ENCODE measurements at places on chromosomes 7 and 10.

DNA sequence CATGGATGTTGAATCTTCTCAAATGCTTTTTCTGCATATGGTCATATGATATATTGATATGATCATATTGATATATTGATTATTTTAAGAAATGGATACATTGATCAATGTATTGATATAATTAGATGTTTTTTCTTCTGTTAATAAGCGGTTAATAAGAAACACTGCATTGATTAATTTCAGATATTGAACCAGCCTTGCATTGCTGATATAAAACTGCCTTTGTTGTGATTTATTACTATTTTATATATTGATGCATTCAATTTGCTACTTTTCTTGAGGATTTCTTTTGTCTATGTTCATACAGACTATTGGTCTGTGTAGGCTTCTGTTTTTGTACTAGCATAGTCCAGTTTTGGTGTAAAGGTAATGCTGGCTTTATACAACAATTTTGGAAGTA lies 79.7 kb upstream of the ELN start:
- no peaks in the 10 kb centered on the region for H3K4me1 ChIP-seq
- H3K4me3 ChIP-seq = no peak overlapping the region
- H3K27ac ChIP-seq = no peak overlapping the region
- peaks cover 9% of the 10 kb centered on the region for H3K27me3 ChIP-seq

DNA sequence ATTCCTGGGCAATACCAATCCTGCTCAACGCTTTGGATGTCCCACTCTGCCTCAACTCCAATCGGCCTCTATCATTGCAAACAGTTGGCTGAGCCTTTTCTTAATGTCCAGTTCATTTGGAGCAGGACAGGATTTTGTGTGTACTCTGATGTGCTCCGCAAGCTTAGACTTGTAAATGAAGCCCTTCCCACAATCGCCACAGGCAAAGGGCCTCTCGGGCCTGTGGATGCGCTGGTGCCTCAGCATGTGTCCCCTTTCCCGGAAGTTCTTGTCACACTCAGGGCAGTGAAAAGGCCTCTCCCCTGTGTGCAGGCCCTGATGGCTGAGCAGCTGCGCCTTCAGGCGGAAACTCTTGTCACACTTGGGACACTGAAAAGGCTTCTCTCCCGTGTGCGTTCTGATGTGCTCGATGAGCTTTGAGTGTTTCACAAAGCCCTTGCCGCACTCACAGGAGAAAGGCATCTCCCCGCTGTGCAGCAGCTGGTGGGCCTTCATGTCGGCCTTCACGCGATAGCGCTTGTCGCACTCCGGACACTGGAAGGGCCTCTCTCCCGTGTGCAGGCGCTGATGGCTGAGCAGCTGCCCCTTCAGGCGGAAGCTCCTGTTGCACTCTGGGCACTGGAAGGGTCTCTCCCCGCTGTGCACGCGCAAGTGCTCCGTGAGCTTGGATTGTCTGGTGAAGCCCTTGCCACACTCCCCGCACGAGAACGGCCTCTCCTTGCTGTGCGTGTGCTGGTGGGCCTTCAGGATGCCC lies 20.0 kb downstream of the ZNF786 start:
- H3K4me1 ChIP-seq = peaks cover 14% of the 10 kb centered on the region
- H3K4me3 ChIP-seq = no peak overlapping the region
- DNase-seq = no peak
- no peaks in the 10 kb centered on the region for H3K27me3 ChIP-seq

- H3K4me1 ChIP-seq = peaks cover 90% of the 10 kb centered on the region
- peak overlapping the region; percentile 54 for H3K4me3 ChIP-seq
- DNase-seq = no peak
- H3K36me3 ChIP-seq = peaks cover 12% of the 10 kb centered on the region
- peak overlapping the region; percentile 67 for H3K27ac ChIP-seq
These were observed 88.6 kb downstream of the RNF216 start for GRCh38 chr7:5692845-5693278.

- no peak overlapping the region for H3K27ac ChIP-seq
- peaks cover 18% of the 10 kb centered on the region for H3K36me3 ChIP-seq
These were observed 21.4 kb downstream of the HKDC1 start for GRCh38 chr10:69241575-69241974.

DNA sequence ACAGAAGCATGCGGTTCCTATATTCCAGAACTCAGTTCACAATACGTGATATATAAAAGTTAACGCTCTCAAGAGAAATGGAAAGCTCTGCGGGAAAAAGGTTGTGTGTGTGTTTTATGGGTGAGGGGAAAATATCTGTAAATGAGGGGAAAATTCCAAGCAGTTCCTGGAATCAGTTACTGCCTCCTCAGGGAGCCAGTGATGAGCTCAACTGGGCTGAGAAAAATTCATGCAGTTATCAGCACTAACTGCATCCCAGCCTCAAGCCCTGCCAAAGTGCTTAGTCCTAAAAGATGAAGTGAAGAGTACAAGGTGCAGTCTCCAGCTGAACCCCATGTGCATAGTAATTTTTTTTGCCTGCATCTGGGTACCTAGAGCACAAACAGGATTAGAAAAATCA lies 191.9 kb downstream of the CDK14 start:
- H3K36me3 ChIP-seq = no peaks in the 10 kb centered on the region
- H3K27me3 ChIP-seq = no peaks in the 10 kb centered on the region
- no peak overlapping the region for H3K27ac ChIP-seq
- H3K4me3 ChIP-seq = no peak overlapping the region
